ENCODE measurements at places on chromosomes 12 and 14.

GRCh38 chr12:4977102-4977501 is 66.6 kb upstream of the KCNA5 start:
- no peak for DNase-seq

DNA sequence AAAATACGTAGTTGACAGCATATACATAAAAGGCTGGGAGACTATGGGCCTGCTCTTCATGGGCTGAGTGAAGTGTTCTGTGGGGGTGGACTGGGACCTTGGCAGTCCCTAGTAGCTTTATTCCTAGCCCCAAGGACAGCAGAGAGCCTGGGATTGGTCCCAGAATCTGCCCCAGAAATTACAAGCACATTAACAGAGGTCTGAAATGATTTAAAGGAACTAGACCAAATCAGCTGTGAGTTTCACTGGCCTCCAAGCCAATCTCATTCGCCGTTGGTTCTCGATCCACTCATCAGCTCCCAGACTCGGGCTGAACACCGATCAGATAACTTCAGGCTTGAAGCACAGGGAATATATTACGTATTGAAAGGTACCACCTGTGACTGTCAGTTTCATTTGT is 77.0 kb upstream of the PSMC1 start:
- DNase-seq = no peak

- DNase-seq = no peak
These were observed 71.7 kb downstream of the CMAS start for GRCh38 chr12:22117563-22118237.

GRCh38 chr12:10652192-10652591 is 21.7 kb downstream of the STYK1 start:
- DNase-seq = no peak

GRCh38 chr12:11774821-11775220 is 125.3 kb downstream of the ETV6 start:
- no peak for DNase-seq

Measured in NCI-H460 (cell line).